ENCODE measurements at places on chromosomes 13 and 19.

GRCh38 chr13:25821776-25822175 lies 230.0 kb downstream of the SHISA2 start:
- DNase-seq, result no peak

GRCh38 chr13:77719128-77719527 lies 21.6 kb downstream of the SLAIN1 start:
- no peak for DNase-seq

- no peak for DNase-seq
These were observed 7.0 kb upstream of the HCN2 start for GRCh38 chr19:582497-583197.

DNA sequence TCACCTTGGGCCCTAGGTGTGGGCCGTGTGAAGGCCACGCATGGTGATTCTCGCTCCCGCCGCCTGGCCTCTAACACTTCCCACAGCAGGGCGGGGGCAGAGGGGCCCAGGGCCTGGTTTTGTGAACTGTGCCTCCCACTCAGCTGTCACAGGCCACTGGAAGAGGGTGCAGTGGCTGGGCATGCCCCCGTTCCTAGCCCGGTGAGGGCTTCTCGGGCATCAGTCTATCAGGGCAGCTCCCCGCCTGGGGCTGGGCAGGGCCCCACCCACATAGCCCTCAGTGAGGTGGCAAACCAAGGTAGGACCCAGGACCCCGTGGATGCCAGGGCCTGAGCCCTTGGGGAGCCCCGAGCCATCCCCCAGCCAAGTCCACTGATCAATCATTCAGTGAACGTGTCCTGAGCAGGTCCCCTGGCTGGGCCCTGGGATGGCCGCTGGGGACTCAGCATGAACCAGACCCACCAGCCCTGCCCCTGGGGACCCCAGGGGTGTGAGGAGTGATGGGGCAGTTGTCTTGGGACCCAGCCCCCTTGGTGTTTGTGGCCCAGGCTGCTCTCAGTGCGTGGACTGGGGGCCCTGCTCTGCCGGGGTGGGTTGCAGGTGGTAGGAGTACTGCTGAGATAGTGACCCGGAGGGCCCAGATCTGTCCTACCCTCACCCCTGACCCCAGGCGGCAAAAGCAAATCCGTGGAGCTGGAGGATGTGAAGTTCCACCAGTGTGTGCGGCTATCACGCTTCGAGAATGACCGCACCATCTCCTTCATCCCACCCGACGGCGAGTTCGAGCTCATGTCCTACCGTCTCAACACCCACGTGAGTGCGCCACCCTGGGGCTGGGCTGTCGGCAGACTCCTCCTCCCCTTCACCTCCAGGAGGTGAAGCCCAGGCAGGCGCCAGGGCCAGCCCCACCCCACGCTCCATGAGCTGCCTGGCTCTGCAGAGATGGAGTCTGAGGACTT lies 29.4 kb downstream of the AP1M1 start:
- DNase-seq, result no peak

- DNase-seq, result no peak
These were observed 719.4 kb downstream of the DIAPH3 start for GRCh38 chr13:59444210-59444857.

DNA sequence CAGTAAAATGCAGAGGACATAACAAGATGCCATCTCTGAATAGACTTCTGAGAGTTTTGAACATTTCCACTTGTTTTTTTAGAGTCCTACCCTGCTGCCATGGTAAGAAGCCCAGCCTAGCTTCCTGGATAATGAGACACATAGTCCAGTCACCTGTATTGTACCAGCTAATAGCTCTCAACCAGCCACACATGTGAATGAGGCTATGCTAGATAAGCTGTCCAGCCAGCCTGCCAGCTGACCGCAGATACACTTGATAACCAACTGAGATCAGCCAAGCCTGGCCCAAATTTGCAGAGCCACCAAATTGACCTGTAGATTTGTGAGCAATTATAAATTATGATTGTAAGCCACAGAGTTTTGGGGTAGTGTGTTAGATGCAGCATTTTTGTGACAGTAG lies 10.7 kb downstream of the RFXAP start:
- DNase-seq, result no peak
